ENCODE measurements at places on chromosomes 4 and X.

DNA sequence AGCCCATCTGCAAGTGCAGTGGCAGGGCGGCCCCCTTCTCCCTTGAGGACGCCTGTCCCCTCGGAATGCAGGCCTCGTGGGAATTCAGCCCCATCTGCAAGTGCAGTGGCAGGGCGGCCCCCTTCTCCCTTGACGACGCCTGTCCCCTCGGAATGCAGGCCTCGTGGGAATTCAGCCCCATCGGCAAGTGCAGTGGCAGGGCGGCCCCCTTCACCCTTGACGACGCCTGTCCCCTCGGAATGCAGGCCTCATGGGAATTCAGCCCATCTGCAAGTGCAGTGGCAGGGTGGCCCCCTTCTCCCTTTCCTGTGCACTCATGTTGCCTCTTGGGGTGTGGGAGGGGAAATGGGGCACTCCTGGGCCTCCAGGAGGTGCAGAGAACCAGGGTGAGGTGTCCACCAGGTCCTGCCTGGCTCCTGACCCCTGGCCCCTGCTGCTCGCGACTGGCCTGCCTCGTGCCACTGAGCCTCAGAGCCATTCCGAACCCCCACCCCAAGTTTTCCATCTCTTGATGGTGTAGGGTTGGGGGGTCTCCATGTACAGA is 6.8 kb upstream of the SLC26A1 start:
- no peak for DNase-seq

GRCh38 chr4:4532371-4533154 is 9.3 kb downstream of the STX18 start:
- DNase-seq = no peak

GRCh38 chr4:38752941-38753806 is 29.6 kb downstream of the TLR10 start:
- DNase-seq = no peak

DNA sequence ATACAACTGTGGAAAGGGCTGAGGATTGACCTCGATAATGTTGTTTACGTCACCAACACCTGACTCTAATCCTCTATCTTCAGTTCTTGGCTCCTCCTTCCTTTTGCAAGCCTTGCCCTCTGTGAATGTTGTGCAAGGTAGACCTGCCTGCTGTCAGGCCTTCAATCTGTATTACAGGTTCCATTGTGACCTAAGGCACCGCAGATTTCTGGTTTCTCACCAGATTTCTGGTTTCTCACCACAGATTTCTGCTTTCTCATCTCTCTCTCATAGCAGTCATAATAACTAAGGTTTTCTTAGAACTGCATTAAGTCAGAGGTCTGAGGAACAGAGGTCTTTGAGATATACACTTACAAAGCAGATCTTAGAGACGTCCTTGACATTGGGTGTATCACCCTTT is 51.5 kb upstream of the ETNPPL start:
- DNase-seq = no peak

GRCh38 chr4:19675172-19675811 is 576.4 kb upstream of the SLIT2 start:
- no peak for DNase-seq

- no peak for DNase-seq
These were observed 677.7 kb upstream of the HTR2C start for GRCh38 chrX:113906168-113906567.

DNA sequence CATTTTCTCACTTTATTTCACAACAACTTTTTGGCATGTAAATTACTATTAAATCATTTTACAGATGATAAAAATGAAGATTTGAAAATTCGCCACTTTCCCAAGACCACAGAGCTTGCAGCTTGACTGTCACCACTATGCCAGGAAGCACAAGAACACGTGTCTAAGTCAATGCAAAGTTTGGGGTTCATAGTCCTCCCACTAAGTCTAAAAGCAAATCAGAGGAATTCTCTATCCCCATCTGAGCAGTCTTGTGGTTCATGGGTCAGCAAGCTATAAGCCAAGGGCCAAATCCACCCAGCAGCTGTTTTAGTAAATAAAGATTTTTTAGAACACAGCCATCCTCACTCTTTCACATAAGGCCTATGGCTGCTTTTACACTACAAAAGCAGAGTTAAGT is 833.3 kb upstream of the INTU start:
- no peak for DNase-seq

DNA sequence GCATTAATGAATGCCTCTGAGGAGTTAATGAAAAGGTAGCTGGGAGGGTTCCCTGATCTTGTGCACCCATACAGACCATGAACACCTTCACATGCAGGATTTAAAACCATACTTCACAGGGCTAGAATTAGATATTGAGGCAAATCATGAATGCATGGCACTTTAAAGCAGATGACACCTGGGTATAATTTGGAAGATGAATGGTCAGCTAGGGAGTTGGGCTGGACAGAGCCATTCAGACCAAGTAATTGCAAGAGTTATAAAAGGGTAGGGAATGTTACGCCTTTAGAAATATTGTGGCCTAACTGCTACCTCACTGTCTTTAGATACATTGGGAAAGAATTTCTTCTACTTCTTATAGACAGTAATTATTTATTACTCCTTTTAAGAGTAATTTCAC is 89.1 kb upstream of the ZNF827 start:
- no peak for DNase-seq

Data from stimulated activated CD4-positive, alpha-beta T cell treated with anti-CD3 and anti-CD28 coated beads, Interleukin-1b, Interleukin-23, amount 100 ng/mL, for 24 hours (primary cell).